IMR-90 (cell line): ENCODE measurements at places on chromosomes 7 and 10.

- DNase-seq = no peak
Measured at GRCh38 chr7:26949319-26949718, 84.9 kb upstream of the SKAP2 start.

GRCh38 chr7:93013446-93014061 is 104.2 kb downstream of the SAMD9 start:
- DNase-seq = peak; percentile 66

DNA sequence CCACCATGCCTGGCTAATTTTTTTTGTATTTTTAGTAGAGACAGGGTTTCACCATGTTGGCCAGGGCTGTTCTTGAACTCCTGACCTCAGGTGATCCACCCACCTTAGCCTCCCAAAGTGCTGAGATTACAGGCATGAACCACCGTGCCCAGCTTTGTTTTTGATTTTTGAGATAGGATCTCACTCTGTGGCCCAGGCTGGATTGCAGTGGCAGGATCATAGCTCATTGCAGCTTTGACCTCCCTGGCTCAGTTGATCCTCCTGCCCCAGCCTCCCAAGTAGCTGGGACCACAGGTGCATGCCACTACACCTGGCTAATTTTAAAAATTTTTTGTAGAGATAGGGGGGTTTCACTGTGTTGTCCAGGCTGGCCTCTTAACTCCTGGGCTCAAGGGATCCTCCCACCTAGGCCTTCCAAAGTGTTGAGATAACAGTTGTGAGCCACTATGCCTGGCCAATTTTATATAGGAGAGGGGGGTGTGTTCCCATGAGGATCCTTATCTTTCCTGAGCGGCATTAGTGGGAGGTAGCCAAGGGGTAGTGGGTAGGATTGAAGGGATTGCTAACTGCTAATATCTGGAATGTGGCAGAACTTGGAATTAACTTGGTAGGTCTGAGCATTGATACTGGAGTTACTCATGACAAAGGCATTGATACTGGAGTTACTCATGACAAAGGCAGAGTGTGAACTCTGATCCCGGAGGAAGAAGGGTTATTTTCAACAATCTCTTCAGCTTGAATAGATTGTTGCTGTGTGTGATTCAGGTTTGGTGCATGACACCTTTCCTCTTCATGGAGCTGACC is 1.0 kb upstream of the NOLC1 start:
- DNase-seq = peak; percentile 79

- no peak for DNase-seq
Measured at GRCh38 chr7:29109899-29110298, 36.4 kb downstream of the CPVL start.

DNA sequence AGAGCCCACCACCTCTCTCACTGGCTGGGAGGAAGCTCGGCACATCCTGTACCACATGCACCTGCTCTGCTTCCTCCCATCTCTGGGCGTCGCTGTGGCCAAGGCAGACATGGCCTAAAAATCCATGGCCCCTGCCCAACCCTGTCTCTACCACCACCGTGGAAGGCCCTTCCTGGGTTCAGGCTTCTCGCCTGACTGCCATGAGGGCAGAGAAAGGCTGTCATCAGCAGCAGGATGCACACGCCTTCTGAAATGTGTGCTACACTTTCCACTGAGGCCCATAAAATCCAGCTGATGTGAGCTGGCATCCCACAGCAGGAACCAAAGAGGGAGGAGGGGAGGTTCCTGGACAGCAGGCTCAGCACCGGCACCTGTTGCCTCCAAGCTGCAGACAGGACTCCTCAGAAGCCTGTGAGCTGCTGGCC is 93.4 kb downstream of the PTPRN2 start:
- DNase-seq = no peak

GRCh38 chr10:127405221-127405620 is 143.9 kb upstream of the NPS start:
- DNase-seq = peak; percentile 79

GRCh38 chr10:116785867-116786266 is 43.5 kb upstream of the HSPA12A start:
- DNase-seq = no peak

DNA sequence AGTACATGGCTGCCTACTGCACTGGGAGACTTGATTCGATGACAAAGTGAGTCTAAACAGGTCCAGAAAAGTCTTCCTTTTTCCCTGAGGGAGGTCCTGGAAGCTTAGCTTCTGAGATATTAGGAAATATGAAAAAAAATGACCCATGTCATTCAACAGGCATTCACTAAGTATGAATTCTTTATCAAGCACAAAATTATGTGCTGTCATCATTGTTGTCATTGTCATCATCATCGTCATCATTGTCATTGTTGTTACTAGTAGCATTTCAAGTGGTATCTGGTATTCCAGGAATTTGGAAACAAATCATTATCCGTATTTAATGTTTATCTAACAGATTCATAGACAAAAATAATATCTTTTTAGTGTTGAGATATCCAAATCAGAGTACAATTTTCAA is 49.7 kb upstream of the HECTD2 start:
- no peak for DNase-seq

GRCh38 chr7:104929921-104930320 is 84.1 kb upstream of the KMT2E start:
- DNase-seq = no peak

- DNase-seq = no peak
Measured at GRCh38 chr10:89269433-89270152, 18.0 kb upstream of the LIPA start.

GRCh38 chr10:122475591-122476332 is 14.4 kb downstream of the HTRA1 start:
- DNase-seq = peak; percentile 39

DNA sequence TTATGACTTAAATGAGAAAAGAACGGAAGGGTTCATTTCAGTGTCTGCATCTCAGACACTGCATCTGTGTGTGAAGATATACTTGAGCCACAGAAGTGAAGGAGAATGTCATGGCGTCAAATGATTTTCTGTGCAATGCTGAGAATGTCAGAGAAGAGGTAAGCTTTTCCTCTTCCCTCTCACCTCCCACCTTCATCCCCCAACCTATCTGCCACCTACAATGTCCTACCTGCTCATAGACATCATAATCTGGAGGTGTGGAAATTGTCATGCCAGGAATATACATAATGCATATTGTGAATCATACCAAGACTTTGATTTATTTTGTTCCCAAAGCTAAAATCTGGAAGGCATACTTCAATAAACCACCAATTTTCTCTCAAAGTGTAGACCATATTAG is 53.7 kb downstream of the CTTNBP2 start:
- DNase-seq = no peak

- DNase-seq = no peak
Measured at GRCh38 chr10:133343558-133343957, 3.6 kb upstream of the PRAP1 start.

DNA sequence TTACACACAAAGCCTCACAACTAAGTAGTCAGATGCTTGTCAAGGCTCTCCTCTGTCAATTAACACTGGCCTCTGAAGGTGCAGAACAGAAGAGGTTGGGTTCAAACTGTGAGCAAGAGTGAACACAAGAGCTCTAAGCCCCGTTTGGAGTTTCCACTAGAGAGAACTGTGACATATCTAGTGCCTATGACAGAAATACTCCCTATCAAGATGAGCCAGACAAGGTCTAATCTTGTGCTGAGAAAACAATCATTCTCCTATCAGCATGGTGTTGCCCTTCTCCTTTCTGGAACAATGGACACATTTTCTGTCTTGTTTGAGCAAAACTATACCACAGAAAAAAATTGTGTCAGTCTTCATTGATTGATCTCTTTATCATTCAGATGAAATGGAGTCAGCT is 62.4 kb upstream of the CCDC71L start:
- no peak for DNase-seq

GRCh38 chr7:31022726-31023125 is 29.4 kb upstream of the ADCYAP1R1 start:
- DNase-seq = no peak

DNA sequence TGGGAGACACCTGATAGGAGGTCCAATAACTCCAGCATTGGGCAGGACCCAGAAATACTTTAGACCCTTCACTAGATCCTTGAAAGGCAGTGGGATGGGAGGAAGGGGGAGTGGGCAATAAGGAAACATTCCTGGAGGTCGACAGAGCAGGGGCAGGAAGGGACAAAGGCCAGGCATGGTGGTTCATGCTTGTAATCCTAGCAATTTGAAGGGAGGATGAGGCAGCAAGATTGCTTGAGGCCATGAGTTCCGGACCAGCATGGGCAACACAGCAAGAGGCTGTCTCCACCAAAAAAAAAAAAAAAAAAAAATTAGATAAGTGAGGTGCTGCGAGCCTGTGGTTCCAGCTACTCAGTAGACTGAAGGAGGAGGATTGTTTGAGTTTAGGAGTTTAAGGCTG is 134.9 kb downstream of the JCAD start:
- DNase-seq = no peak

DNA sequence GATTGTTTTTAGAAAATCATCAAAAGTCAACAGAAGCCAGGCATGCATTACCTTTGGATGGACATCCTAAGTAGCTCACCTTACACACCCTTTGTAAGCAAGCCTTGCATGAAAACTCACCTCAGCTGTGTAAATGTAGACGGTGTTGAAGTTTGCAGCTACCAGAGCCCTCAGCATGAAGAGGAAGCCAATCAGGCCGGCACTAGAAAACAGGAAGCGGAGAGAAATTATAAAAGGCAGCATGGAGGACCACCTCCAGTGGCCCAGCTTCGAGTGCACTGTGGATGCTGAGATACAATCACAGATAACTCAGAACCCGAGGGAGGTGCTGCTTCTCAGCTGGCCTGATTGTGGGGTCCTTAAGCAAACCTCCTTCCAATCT is 75.3 kb downstream of the SVOPL start:
- no peak for DNase-seq

DNA sequence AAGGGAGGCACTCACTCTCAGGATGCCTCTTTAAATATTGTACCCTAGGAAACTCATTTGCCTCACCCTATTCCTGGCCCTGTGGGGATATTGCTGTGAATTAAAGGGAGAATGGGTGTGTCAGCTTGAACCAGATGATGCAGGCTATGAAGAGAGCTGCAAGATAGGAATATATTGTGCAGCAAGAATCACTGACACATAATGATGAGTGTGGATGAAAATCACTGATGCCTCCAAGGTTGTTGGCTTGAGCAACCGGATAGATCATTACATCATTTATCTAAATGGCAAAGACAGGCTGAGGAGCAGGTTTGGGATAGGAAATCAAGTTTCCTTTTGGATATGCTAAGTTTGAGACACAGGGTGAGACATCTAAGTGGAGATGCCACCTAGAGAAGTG is 6.2 kb downstream of the SLC26A4 start:
- DNase-seq = no peak

- DNase-seq = no peak
Measured at GRCh38 chr10:66006411-66006810, 919.4 kb upstream of the LRRTM3 start.

DNA sequence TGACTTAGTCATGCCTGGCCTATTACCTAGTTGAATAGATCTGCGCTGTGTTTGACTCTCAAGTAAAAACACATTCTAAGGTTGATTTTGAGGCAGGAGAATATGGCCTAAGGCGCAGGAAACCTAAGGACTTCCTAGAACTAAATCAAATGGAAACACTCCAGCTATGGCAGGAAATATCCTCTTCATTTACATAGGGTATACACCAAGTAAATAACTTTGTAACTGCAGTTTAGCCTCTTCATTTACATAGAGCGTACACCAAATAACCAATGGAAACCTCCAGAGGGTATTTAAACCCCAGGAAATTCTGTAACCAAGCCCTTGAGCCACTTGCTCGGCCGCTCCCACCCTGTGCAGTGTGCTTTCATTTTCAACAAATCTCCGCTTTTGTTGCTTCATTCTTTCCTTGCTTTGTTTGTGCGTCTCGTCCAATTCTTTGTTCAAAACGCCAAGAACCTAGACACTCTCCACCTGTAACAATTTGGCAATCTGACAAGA is 35.6 kb upstream of the XRCC2 start:
- DNase-seq = no peak

DNA sequence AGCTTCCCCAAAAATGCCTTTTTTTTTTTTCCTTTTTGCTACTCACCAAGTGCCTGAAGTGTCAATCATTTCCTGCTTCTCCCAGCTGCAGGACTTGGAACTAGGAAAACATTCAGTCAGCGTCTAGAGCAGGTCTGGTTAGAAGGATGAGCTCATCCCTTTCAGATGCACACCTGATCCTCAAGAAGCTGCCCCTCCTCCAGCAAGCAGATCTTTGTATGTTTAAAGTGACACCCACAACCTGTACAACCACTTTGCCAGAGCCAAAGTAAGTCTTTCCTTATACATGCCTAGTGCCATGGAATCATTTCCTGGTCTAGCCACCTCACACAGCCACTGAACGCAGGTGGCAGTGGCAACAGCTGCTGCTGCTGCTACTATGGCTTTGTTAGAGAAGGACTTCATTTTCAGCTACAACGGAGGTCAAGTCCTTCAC is 10.4 kb upstream of the USP54 start:
- DNase-seq = peak; percentile 24

DNA sequence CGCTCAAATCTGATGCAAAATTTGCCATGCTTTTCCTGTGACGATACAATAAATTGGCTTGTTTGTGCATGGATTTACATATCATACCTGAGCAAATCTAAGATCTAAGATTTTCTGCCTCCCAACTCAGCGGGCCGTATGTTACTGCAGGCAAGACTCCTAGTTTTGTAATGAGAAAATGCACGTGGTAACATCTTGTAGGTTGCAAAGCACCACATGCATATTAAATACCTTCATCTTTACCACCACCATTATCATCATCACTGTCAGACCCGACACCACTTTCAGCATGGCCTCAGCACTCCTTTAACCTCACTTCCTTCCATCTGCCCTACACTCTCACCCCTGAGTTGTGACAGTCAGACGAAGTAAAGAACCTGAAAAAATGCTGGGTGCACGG is 202.2 kb downstream of the FRMD4A start:
- DNase-seq = no peak

GRCh38 chr7:122588621-122589020 is 110.3 kb downstream of the RNF133 start:
- no peak for DNase-seq

DNA sequence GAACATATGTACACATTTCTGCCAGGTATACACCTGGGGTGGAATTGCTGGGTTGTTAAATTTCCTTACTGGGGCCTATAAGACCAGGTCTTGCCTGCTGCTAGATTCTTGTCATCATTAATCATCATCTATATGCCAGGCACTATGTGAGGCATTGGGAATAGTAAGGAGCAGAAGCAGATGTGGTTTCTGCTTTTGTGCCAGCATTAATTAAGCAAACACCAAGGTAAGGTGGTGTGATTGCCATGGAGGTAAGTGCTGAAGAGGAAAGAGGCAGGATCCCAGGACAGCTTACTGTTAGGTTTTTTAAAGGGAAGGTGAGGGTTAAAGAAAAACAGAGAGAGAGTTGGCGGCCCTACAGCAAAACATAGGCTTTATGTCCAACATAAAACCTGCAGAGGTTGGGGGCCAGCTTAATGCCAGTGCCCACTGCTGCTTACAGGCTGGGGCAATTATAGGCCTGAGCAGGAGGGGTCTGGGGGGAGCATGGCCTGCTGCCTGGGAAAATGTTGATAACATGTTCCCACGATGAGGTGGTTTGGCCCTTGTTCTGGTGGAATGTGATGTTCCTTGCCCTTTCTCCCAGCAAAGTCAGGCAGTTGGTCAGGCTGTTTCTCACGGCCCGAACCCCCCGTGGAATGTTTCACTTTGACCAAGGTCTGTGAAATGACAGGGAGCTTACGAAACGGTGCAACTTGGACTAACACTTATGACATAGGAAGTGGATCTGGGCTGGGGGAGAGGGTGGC is 93.9 kb downstream of the RBM20 start:
- peak; percentile 64 for DNase-seq

GRCh38 chr7:918441-919113 is 35.9 kb downstream of the ADAP1 start:
- no peak for DNase-seq
